ENCODE measurements at places on chromosomes 6 and 20.
A peak's percentile ranks its signal among the peaks of the same experiment; 100 is the strongest.

DNA sequence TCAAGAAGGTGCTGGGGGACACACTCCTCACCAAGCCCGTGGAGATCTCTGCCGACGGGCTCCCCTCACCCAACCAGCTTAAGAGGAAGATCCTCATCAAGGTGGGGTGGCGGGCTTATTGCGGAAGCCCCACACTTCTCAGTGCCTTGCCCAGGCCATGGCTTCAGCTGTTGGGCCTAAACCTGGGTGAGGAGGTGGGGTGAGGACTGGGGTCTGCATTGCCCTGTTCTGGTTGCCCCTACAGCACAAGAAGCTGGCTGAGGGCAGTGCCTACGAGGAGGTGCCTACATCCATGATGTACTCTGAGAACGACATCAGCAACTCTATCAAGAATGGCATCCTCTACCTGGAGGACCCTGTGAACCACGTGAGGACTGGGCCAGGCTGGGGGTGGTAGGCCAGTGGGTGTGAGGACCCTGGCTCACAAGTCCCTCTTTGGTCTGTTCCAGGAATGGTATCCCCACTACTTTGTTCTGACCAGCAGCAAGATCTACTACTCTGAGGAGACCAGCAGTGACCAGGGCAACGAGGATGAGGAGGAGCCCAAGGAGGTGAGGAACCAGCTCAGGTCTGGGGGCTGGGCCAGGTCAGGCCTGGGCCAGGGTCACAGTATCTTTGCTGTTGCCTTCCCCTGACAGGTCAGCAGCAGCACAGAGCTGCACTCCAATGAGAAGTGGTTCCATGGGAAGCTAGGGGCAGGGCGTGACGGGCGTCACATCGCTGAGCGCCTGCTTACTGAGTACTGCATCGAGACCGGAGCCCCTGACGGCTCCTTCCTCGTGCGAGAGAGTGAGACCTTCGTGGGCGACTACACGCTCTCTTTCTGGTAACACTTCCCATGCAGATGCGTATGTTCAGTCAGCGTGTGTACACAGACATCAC, 27.9 kb downstream of the PLCG1 start:
- DNase-seq = no peak

DNA sequence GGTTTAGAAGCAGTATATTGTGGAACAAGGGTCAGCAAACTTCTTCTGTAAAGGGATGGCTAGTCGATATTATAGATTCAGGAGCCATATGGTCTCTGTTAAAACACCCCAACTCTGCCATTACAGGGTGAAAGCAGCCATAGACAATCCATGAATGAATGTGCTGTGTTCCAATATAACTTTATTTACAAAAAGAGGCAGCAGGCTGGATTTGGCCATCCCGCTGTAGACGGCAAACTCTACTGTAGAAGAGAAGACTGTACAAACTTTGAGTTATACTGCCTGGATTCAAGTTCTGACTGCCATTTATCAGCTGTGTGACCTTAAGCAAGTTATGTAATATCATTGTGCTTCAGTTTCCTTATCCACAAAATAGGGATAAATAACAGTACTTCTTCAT, 33.7 kb upstream of the SNX9 start:
- no peak for DNase-seq

DNA sequence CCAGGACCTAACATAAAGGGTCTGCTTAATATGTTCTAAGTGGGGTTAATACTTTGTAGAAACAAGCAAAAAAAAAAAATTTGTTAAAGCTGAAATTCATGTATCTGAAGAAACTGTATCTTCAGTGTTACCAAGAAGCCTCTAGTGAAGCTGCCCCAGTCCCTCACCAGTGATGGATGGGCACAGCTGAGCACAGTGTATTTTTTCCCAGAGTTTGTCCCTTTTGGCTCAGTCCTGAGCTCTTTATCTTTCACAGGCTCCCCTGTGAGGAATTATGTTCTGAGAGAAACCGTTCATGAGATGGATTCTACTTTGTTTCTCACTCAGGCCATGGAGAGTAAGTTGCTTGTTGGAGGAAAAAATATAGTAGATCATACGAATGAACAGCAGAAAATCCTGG, 38.4 kb downstream of the KIF3B start:
- no peak for DNase-seq

DNA sequence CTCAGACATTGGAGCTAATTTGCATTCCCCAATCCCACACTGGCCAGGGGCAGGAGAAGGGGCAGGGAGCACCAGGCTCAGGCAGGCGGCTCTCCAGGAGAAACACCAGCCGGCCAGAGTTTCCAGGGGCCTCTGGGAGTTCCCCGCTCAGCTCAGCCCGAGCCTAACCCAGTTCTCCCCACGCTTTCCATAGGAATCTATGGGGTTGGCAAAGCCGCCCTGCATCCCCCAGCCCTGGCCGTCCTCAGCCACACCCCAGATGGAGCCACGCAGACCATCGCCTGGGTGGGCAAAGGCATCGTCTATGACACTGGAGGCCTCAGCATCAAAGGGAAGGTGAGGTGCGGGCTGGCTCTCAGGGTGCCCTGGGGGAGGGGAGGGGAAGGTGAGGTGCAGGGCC, 8.2 kb downstream of the NPEPL1 start:
- DNase-seq = no peak

GRCh38 chr6:42340511-42340910, 111.2 kb downstream of the TRERF1 start:
- no peak for DNase-seq

- DNase-seq = peak; percentile 66
These were observed 1.5 kb downstream of the ZNFX1 start for GRCh38 chr20:49276161-49276960.

- peak; percentile 28 for DNase-seq
These were observed 24.1 kb downstream of the KIF25 start for GRCh38 chr6:168021581-168021980.

DNA sequence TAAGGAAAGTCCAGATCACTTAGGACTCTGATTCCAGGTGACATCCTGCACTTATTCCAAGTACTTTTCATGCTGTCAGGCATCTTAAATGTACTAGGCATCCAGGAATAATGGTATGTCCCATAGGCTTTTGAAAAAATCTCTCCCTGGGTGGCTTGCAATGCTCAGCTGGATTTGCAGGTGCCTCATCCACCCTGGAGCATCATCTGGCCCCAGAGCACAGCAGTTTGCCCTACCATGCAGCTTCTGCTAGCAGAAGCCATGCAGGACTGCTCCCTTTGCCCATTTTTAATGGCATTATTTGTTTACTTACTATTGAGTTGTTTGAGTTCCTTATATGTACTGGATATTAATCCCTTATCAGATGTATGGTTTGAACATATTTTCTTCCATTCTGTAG, 45.2 kb downstream of the DZANK1 start:
- DNase-seq = no peak

- DNase-seq = no peak
These were observed 949 bp upstream of the SLC17A3 start for GRCh38 chr6:25874822-25875562.

- no peak for DNase-seq
These were observed 176.0 kb downstream of the MRPL14 start for GRCh38 chr6:43951063-43951755.

GRCh38 chr20:1371202-1371782, 21.6 kb downstream of the FKBP1A start:
- DNase-seq = peak; percentile 67

DNA sequence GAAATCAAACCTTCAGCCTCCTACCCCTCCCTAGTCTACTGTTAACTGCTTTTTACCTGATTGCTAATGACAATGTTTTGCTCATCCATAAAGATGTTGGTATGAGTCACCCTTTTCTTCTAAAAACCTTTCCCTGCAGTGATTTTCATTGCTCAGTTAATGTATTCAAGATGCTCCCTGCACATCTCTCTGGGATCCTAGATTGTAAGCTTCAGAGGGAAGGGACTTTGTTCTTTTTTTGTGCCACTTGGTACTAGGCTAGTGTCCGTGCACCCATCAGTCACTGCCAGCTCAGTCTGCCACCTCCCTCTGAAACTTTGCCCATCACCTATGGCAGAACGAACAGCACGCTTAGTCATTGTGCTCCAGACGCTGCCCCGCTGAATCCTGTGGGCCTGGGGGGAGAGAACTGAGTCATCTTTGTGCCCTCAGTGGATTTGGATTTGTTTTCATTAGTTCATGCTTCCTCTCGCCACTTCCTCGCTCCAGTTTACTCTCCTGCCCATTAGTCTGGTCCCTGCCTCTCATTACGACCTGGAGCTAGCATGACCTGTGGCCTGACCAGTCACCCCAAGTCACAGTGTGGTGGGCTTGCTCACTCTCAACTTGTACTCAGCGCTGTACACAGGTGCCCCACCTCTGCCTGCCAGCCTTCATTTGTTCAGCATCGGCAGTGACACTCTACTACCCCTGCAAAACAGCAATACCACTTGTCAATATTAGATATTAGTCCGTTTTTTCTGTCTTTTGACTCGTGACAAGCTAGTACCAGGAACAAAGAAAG, 78.0 kb upstream of the TMEM181 start:
- peak; percentile 71 for DNase-seq

GRCh38 chr20:44745598-44746366, at the start of gene KCNK15:
Gene KCNK15 (plus strand): TSS chr20:44745865. CDS start chr20:44745911, 46 bp downstream.
- DNase-seq = no peak
